ENCODE measurements at places on chromosomes 5 and 9. TPM values are rescaled to one million over a fixed set of nuclear protein-coding genes. Genes with fewer than 3 reads are reported as not detected.

DNA sequence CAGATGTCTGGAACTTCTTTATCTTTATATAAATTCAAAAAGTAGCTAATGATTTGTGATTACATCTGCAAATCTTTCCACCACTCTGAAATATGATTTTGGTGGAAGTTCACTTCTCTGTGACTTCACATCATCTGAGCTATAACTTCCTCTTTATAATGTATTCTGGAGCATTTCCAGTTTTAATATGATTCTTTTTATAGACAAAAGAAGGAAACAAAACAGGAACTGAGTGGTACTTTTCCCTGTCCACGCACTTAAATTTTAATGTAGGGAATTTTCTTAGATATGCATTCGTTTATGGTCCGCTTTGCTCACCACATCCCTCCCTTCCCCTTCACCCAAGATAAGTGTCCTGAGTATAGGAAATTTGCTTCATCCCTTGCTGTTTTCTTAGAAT, 333.5 kb downstream of the CHSY3 start:
- no peak overlapping the region for H3K27ac ChIP-seq
- H3K27me3 ChIP-seq, result no peaks in the 10 kb centered on the region
- H3K4me3 ChIP-seq, result no peak overlapping the region
- H3K4me1 ChIP-seq, result no peaks in the 10 kb centered on the region

- peaks cover 1% of the 10 kb centered on the region for H3K4me1 ChIP-seq
- no peak for DNase-seq
- no peaks in the 10 kb centered on the region for H3K27me3 ChIP-seq
- no peaks in the 10 kb centered on the region for H3K36me3 ChIP-seq
- H3K27ac ChIP-seq, result no peak overlapping the region
Observed at GRCh38 chr9:556199-556598, 285.3 kb upstream of the DMRT1 start.

- no peaks in the 10 kb centered on the region for H3K4me1 ChIP-seq
- DNase-seq, result no peak
- H3K27ac ChIP-seq, result no peak overlapping the region
- H3K4me3 ChIP-seq, result no peak overlapping the region
- H3K36me3 ChIP-seq, result peaks cover 3% of the 10 kb centered on the region
Observed at GRCh38 chr9:32404402-32404801, 20.0 kb downstream of the ACO1 start.

GRCh38 chr9:72509053-72509452, 12.4 kb upstream of the TMC1 start:
- no peaks in the 10 kb centered on the region for H3K27me3 ChIP-seq
- H3K27ac ChIP-seq, result no peak overlapping the region
- H3K4me1 ChIP-seq, result no peaks in the 10 kb centered on the region
- no peak overlapping the region for H3K4me3 ChIP-seq
- H3K36me3 ChIP-seq, result no peaks in the 10 kb centered on the region

DNA sequence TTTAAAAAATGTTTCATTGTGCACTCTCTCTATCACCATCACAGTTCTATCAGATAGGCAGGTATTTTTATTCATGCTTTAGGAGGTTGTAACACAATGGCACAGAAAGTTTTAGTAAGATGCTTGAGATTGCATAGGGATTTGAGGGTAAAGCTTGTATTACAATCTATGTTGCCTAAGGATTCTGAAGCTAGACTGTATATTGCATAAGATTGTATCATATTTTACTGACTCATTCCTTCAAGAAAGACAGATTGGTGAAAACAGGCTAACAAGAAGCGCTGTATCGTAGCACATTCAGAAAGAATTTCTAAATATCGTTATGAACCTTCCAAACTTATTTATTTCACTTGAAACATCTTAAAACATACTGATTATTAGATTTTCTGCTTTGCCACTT, 577.7 kb downstream of the EBF1 start:
- no peaks in the 10 kb centered on the region for H3K27me3 ChIP-seq
- no peaks in the 10 kb centered on the region for H3K4me1 ChIP-seq
- no peak for DNase-seq
- H3K4me3 ChIP-seq, result no peak overlapping the region
- H3K36me3 ChIP-seq, result no peaks in the 10 kb centered on the region

- H3K27ac ChIP-seq, result no peak overlapping the region
- H3K27me3 ChIP-seq, result no peaks in the 10 kb centered on the region
- no peaks in the 10 kb centered on the region for H3K4me1 ChIP-seq
- no peak for DNase-seq
- H3K36me3 ChIP-seq, result no peaks in the 10 kb centered on the region
Observed at GRCh38 chr5:154159343-154159742, 31.2 kb upstream of the GALNT10 start.

DNA sequence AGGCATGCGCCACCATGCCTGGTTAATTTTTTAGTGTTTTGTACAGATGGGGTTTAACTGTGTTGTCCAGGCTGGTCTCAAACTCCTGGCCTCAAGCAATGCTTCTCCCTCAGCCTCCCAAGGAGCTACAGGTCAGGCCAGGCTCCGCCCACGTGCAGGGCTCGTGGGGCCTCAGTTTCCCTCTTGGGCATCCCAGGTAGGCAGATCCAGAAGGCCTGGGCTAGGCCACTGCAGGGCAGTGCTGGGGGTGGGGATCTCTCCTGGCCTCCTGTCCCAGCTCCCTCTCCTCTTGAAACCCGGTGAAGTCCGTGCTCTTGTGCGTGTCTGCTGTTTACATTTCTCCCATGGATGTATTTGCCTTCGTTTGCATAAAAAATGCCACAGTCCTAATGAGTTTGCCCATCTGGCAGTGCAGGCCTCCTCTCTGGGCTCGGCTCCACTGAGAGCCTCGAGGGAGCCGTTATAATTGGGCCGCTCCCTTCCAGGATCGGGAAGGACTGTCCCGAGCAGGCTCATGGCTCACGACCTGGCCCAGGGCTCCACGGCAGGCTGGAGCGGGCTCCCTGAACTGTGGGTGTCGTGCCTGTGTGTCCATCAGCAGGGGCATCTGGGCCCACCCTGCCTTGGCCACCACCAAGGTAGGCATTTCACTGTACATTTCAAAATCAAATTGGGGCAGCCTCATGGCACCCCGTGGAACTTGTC, 52.6 kb upstream of the RUFY1 start:
- no peak for DNase-seq
- H3K27ac ChIP-seq, result no peak overlapping the region
- H3K27me3 ChIP-seq, result no peaks in the 10 kb centered on the region

- no peaks in the 10 kb centered on the region for H3K4me1 ChIP-seq
- no peak overlapping the region for H3K27ac ChIP-seq
- H3K4me3 ChIP-seq, result no peak overlapping the region
- H3K27me3 ChIP-seq, result no peaks in the 10 kb centered on the region
- DNase-seq, result no peak
Observed at GRCh38 chr5:132380047-132380446, 10.5 kb downstream of the SLC22A5 start.

- DNase-seq, result no peak
- H3K4me1 ChIP-seq, result no peaks in the 10 kb centered on the region
- H3K27me3 ChIP-seq, result no peaks in the 10 kb centered on the region
- no peak overlapping the region for H3K27ac ChIP-seq
- H3K4me3 ChIP-seq, result no peak overlapping the region
Observed at GRCh38 chr9:5452286-5452609, 1.9 kb downstream of the CD274 start.

DNA sequence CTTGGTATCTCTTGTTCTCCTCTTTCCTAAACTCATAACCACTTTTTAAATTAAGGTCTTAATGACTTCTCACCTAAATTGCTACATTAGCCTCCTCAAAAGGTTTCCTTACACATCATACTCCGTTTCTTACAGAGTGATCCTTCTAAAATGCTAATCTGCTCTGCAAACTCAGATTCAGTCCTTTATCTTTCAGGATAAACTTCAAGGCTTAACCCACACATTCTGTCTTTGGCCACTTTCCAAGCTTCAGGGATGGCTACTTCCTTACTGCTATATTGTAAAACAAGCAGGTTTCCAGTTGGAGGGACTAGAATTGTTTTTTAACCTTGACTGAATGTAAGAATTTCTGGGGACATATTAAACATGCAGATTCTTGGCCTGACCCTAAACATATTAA, 105.5 kb upstream of the CHD1 start:
- H3K27ac ChIP-seq, result no peak overlapping the region
- H3K36me3 ChIP-seq, result no peaks in the 10 kb centered on the region
- H3K4me3 ChIP-seq, result no peak overlapping the region
- H3K4me1 ChIP-seq, result no peaks in the 10 kb centered on the region
- no peaks in the 10 kb centered on the region for H3K27me3 ChIP-seq

DNA sequence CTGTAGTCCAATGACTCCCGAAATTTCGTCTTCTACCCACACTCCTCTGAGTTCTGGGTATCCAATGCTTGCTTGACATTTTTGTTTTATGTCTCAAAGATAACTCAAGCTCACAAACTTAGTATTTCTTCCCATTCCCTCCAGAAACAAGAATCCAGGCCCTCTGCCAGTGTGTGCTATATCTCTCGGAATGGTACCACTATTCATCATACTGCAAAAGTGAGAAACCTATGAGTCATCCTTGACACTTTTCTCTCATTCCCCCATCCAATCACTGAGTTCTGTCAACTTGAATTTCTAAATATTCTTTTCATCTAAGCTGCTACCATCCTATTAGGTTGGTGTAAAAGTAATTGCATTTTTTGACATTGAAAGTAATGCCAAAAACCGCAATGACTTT, 9.8 kb downstream of the SLC12A2 start:
- H3K27ac ChIP-seq, result no peak overlapping the region
- no peak for DNase-seq
- H3K27me3 ChIP-seq, result no peaks in the 10 kb centered on the region
- no peaks in the 10 kb centered on the region for H3K4me1 ChIP-seq
- H3K4me3 ChIP-seq, result no peak overlapping the region

GRCh38 chr9:27059412-27059811, 49.6 kb upstream of the TEK start:
- no peaks in the 10 kb centered on the region for H3K36me3 ChIP-seq
- DNase-seq, result no peak
- no peaks in the 10 kb centered on the region for H3K4me1 ChIP-seq
- no peaks in the 10 kb centered on the region for H3K27me3 ChIP-seq

- no peak for DNase-seq
- no peaks in the 10 kb centered on the region for H3K27me3 ChIP-seq
- H3K36me3 ChIP-seq, result no peaks in the 10 kb centered on the region
- no peaks in the 10 kb centered on the region for H3K4me1 ChIP-seq
- H3K27ac ChIP-seq, result no peak overlapping the region
Observed at GRCh38 chr9:114721491-114722079, 39.6 kb upstream of the TEX48 start.

DNA sequence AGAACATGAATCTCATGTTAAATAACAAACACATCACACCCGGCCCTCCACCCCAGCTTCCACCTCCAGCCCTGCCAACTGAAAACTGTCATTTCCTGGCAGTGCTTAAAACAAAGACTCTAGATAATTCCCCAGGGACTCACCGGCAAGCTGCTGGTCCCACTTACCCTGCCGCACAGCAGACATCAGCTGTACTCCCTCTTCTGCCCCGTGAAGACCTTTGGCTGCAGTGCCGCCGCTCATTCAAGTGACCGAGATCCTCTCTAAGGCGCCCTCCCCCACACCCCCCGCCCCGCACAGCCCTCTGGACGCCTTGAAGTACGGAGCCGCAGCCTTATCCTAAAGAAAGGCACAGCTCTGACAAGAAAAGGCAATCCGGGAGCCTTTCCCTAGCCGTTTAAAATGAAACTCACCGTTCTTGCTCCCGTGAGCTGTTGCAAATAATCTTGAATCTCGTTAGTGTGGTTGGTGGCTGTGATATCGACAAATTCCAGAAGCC, 434 bp downstream of the GLRX start:
- no peaks in the 10 kb centered on the region for H3K36me3 ChIP-seq
- H3K4me1 ChIP-seq, result peaks cover 6% of the 10 kb centered on the region
- peak overlapping the region; percentile 79 for H3K27ac ChIP-seq
- H3K4me3 ChIP-seq, result peak overlapping the region; percentile 99
- peak; percentile 74 for DNase-seq

- no peak overlapping the region for H3K4me3 ChIP-seq
- H3K27ac ChIP-seq, result no peak overlapping the region
- no peaks in the 10 kb centered on the region for H3K4me1 ChIP-seq
- no peaks in the 10 kb centered on the region for H3K27me3 ChIP-seq
Observed at GRCh38 chr9:126240835-126241234, 85.8 kb upstream of the MVB12B start.

- H3K4me1 ChIP-seq, result no peaks in the 10 kb centered on the region
- no peak for DNase-seq
- H3K27ac ChIP-seq, result no peak overlapping the region
- no peak overlapping the region for H3K4me3 ChIP-seq
Observed at GRCh38 chr9:16960084-16960483, 89.6 kb upstream of the BNC2 start.

GRCh38 chr9:82961504-82962125, 101.3 kb downstream of the RASEF start:
- H3K4me3 ChIP-seq, result no peak overlapping the region
- H3K27me3 ChIP-seq, result no peaks in the 10 kb centered on the region
- no peak overlapping the region for H3K27ac ChIP-seq

DNA sequence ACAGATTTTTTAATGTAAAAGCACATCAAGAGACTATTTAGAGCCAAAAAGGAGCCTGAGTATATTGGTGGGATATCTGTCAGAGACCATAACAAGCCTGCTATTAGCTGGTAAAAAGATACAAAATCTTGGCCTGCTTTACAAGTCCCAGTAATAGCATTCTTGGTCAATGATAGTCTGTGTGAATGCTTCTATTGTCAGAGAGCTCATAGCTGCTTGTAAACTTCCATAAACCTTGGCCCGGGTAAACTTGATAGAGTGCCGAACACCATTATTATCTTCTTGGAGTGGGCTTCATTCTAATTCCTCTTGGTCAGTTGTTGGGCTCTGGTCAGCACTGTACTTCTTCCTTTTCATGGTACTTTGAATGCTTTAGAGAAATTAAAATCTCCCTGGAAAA, 64.0 kb downstream of the UBAP1 start:
- H3K27me3 ChIP-seq, result no peaks in the 10 kb centered on the region
- peaks cover 5% of the 10 kb centered on the region for H3K36me3 ChIP-seq
- peaks cover 6% of the 10 kb centered on the region for H3K4me1 ChIP-seq
- no peak overlapping the region for H3K4me3 ChIP-seq
- no peak overlapping the region for H3K27ac ChIP-seq
- no peak for DNase-seq

- no peaks in the 10 kb centered on the region for H3K27me3 ChIP-seq
- no peak for DNase-seq
- no peak overlapping the region for H3K4me3 ChIP-seq
- no peak overlapping the region for H3K27ac ChIP-seq
- H3K4me1 ChIP-seq, result no peaks in the 10 kb centered on the region
Observed at GRCh38 chr5:350355-350754, 28.8 kb downstream of the AHRR start.

GRCh38 chr9:122526602-122527001, 491 bp downstream of the OR1N1 start:
- H3K36me3 ChIP-seq, result no peaks in the 10 kb centered on the region
- no peak overlapping the region for H3K27ac ChIP-seq
- H3K4me3 ChIP-seq, result no peak overlapping the region

DNA sequence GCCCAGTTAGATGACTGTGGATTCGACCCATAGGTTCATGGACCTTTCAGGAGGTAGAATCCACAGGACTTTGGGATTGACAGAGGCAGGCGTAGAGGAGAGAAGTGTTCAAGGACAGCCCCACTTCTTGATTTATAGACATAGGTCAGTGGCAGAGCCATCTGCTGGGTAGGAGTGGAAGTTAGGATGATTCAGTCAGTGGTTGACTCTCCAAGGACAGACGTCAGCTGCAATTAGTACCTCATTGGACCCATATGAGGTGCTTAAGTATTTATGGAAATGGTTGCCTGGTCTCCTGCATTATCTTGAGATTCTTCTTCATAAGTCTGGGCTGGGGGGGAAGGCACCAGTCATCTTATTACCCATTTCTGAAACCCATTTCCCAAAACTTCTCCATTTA, 70.9 kb downstream of the SH3RF2 start:
- no peak for DNase-seq
- H3K4me1 ChIP-seq, result peaks cover 2% of the 10 kb centered on the region
- H3K27me3 ChIP-seq, result no peaks in the 10 kb centered on the region
- no peaks in the 10 kb centered on the region for H3K36me3 ChIP-seq

OLFM1 gene
- 21.0 TPM for total RNA-seq

SEC61B gene
- total RNA-seq, result 95.0 TPM

OMD gene
- total RNA-seq, result 43.3 TPM

XRCC4 gene
- total RNA-seq, result 10.7 TPM

SGCD gene
- total RNA-seq, result 31.2 TPM
